ENCODE measurements at places on chromosomes 7 and 10.

- no peak for DNase-seq
Measured at GRCh38 chr7:108268200-108268820, 138.1 kb upstream of the LAMB4 start.

GRCh38 chr7:100965723-100966541 is 3.4 kb upstream of the MUC12 start:
- peak; percentile 47 for DNase-seq

GRCh38 chr7:90320801-90321494 is at the start of gene FAM237B:
Gene FAM237B (minus strand): TSS chr7:90321304. CDS start chr7:90319748, 1,556 bp downstream.
- peak; percentile 19 for DNase-seq

GRCh38 chr10:88062385-88062784 is 199.0 kb downstream of the PTEN start:
- no peak for DNase-seq

DNA sequence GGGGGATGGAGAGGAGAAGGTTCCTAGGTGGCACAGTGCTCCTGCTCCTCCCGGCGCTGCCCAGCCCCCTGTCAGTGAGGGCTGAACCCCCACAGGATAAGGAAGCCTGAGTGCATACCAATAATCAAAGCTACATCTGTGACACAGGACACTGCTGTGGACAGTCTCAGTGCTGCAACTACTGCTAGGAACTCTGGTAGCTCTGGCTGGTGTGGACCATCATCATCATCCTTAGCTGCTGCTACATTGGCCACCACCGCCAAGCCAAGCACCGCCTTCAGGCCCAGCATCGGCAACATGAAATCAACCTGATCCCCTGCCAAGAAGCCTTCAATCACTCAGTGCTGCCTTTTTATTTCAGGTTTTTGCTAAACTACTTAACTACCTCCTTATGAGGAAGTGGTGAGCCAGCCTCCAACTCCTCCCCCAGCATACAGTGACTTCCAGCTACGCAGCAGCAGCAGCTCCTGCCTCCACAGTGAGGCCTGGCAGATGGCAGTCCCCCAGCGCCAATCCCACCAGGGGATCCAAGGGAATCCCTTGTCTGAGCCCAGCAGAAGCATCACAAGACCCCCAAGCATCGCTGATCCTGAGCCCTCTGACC is 32.1 kb upstream of the SLC26A4 start:
- DNase-seq, result no peak

- no peak for DNase-seq
Measured at GRCh38 chr10:77332256-77332655, 305.4 kb downstream of the KCNMA1 start.

DNA sequence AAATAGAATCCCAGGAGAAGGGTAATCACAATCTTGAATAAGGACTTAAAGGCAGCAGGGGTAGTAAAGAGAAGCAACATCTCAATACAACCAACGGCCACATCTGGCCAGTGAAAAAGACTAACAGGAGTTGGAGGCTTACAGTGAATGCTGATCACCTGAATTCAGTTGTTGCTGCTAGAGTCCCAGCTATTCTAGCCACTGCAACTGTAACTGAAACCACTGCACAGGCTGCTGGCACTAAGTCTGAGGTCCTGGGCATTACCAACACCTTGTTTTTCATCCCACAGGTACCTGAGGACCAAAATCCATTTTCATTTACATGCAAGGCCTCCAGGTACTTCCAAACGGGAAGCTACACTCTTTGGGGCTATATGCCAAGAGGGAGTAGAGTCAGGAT is 44.4 kb downstream of the TPK1 start:
- no peak for DNase-seq

- no peak for DNase-seq
Measured at GRCh38 chr10:81874875-81875466, at the start of gene NRG3. Gene NRG3 (plus strand): TSS chr10:81875194.

- no peak for DNase-seq
Measured at GRCh38 chr7:130768854-130769253, 34.8 kb upstream of the KLF14 start.

- no peak for DNase-seq
Measured at GRCh38 chr7:108920490-108920889, 350.8 kb downstream of the DNAJB9 start.

DNA sequence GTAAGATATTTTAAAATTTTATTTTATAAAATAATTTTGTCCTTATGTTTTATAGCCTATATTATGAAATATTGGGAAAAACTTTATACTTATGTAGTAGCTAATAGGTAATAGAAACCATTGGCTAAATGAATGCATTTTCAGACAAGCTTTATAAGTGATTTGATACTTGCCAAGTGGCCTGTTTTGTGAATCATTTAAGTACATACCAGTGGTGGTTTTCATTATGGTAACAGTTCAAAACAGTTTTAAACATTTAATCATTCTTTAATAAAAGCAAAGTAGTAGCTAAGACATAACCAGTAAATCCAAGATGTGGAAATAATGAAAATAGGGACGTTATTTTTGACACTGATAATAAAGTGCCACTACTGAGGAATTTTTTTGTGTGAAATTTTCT is 182.2 kb downstream of the PHF14 start:
- peak; percentile 34 for DNase-seq

- no peak for DNase-seq
Measured at GRCh38 chr10:22615819-22616499, 98.4 kb downstream of the PIP4K2A start.

- DNase-seq, result no peak
Measured at GRCh38 chr7:1560620-1561031, 4.6 kb upstream of the TMEM184A start.

DNA sequence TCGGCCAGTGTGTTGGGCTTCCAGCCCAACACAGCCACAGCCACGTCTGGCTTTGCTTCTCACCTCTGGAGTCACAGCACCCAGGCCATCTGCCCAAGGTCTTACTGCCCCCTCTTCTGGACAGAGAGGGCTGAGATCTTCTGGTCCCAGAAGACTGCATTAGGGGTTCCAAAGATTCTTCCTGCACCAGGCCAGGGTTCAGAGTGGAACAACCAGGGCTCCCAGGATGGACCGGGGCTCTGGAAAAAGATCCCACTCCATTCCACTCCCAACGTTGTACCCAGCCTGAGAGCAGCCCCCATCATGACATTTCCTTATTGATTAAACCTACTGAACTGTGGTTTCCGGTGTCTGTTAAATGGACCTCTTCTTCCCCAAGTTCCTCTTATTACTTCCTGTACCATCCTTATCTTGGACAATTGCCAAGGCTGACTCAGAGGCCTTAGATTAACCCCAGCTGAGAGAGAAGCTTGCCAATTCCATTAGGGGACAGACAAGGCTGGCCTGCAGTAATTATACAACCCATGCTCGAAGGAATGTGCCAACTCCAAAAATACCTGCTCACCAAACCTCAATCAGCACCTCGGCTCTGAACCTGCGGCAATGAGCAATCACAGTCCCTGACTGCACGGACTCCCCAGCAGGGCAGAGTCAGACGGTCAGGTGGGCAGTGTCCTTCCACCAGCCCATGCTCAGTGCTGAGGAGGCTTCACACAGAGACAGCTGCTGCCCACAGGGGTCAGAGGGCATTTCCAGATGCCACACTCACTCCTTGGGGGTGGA is 47.9 kb upstream of the NPFFR1 start:
- peak; percentile 94 for DNase-seq

GRCh38 chr7:98653601-98654310 is 36.7 kb downstream of the NPTX2 start:
- DNase-seq, result no peak

DNA sequence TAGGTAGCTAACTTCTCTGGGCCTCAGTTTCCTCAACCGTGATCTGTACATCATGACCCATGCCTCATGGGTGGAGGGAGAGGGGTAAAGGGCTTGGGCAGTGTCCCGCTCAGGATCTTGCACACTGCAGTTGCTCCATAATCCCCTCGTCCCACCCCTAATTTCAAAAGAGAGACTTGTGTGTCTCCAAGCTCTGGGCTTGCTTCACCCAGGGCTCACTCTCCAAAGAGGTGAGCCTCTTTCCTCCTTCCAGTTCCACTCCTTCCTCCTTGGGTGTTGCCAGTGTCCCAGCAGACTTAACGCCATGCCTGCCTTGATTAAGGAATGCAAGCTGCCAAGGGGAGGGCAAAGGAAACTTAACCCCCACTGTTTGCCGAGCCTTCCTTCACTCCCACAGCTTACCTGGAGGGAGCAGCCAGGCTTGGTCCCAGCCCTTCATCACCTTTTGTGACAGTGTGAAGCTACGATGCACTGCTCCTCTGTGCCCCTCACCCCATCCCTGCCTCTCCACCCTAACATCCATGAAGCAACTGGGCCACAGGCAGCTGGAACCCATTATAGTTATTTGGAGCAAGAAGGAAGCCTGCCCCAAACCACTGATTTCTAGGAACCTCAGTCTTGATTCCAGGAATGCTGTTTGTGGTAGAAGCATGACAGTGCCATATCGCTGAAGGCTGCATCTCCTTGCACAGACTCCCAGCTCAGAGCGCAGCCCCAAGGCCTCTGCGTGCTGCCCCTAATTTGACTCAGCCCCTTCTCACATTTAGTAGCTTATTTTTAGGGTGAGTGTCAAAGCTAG is 363.3 kb downstream of the TNS3 start:
- DNase-seq, result peak; percentile 87

DNA sequence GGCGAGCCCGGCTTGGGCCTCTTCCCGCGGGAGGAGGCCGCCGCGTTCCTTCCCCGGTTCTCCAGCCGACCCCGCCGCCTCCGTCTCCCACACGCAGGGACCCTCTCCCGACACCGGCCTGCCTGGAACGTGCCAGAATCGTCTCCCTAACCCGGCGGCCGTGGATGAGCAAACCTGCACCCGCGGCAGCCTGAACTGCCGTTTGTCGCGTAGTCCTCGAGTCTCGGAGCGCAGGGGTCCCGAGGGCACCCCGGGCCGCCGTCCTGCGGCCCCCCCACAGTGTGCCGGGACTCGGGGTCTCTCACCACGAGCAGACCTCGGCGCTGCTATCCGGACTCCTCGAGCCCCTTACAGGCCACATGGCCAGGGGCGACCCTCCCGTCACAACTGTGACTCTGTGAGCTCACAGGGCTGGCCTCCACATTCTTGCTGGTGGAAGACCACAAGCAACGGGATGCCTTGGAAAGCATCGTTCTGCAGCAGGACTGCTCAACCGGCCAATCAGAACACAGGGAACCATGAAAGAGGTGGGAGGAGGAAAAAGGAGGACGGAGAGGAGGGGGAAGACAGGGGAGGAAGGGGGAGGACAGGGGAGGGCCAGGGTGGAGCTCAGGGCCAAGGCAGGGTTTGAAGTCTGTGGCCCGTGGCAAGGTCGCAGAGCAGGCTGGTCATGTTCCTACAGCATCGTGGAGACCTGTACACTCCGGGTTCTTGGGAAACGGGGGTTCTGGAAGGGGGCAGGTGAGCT is 276.9 kb downstream of the DNAJB6 start:
- peak; percentile 36 for DNase-seq

DNA sequence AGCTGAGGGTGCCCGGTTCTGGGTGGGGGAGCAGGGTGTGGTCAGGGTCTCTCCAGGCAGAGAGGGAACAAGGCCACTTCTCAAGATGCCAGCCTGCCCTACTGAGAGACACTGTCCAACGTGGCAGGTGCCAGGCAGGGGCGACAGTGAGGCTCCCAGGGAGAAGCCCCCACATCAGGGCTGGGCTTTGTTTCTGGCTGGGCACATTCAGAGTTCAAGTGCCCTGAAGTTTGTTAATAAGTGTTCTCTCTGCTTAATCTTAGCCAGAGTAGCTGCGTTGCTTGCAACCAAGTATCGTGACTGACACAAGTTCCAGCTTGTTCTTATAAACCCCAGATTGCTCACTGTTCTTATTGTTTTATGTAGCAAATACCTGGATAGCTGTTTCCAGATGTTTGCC is 21.8 kb downstream of the FOXL3 start:
- no peak for DNase-seq

GRCh38 chr7:41925946-41926345 is 223.1 kb upstream of the INHBA start:
- DNase-seq, result peak; percentile 31

GRCh38 chr10:115239761-115240160 is 146.6 kb downstream of the ATRNL1 start:
- DNase-seq, result no peak

- no peak for DNase-seq
Measured at GRCh38 chr7:12474035-12474434, 70.4 kb upstream of the VWDE start.

DNA sequence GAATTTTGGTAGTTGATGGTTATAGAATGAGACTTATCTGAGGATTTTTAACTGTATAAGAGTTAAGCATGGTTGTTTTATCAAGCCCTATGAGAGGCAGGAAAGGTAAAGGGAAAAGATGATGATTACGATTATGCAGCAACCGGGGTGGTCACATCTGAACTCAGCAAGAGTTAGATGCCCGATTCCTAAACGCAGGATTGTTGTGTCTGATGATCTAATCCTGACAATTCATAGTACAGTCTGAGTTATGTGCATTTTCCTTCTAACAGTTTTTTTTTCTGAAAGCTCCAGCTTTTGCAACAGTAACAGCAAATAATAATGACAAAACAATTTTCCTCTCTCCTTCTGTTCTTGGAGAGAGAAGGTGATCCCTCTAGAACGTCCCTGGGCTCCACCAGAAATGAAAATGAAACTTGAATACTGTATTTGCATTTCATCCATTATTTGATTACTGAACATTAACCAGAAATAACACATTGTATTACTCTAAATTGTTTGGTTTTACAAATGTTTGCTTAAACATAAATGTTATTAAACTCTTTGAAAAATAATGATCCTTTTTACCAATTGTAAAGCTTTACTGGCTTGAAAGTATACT is 176.5 kb upstream of the CCDC6 start:
- DNase-seq, result no peak

- DNase-seq, result no peak
Measured at GRCh38 chr10:60149003-60149402, 240.7 kb downstream of the ANK3 start.

GRCh38 chr10:61941202-61941681 is 39.7 kb downstream of the ARID5B start:
- DNase-seq, result no peak

- DNase-seq, result no peak
Measured at GRCh38 chr10:49010295-49010694, 70.7 kb upstream of the LRRC18 start.

DNA sequence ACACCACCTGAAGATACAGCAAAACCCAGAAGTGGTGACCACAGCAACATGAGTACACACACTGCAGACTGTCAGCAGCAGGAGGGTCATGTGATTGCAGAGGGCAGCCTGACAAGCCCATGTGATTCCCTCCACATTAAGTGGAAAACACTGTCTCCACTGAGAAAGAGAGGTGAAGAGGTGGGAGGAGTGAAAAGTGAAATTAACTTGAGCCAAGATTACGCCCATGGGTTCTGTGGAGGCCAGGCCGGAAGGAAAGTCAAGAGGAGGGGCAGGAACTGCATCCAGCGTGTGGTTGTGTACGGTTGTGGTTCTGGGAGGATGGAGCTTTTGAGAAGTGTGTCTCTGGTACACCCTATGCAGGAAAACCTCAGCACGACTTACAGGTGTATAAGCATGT is 138.5 kb downstream of the PLXNA4 start:
- DNase-seq, result no peak

GRCh38 chr7:77479536-77480088 is 57.5 kb upstream of the PTPN12 start:
- peak; percentile 13 for DNase-seq

- DNase-seq, result no peak
Measured at GRCh38 chr10:11145495-11145855, 127.8 kb downstream of the CELF2 start.
